ENCODE measurements at places on chromosomes 1 and 21.

DNA sequence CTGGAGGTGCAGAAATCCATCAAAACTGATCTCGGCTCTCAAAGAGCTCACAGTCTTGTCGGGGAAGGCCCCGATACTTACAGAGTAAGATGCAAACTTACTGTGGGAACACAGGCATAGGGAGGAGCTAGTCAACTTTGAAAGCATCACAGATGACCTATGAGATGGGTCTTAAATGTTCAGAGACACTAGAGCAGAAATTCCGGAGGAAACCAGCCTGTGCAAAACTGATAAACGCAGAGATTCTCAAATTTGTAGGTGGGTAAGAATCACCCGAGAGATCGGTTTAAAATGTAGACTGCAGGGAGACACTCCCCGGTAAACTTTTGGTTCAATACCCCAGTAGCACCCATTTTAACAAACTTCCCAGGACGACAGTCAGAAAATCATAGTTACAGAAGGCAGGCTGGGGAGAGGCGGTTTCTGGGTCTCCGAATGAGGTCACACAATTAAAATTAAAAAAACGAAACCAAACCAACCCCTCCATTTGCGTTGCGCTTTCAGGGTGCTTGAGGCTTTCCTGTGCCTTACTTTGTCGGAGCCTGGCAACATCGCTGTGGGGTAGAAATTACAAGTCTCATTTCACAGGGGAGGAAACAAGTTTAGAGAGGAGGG lies 755 bp upstream of the THRAP3 start:
- DNase-seq: no peak

DNA sequence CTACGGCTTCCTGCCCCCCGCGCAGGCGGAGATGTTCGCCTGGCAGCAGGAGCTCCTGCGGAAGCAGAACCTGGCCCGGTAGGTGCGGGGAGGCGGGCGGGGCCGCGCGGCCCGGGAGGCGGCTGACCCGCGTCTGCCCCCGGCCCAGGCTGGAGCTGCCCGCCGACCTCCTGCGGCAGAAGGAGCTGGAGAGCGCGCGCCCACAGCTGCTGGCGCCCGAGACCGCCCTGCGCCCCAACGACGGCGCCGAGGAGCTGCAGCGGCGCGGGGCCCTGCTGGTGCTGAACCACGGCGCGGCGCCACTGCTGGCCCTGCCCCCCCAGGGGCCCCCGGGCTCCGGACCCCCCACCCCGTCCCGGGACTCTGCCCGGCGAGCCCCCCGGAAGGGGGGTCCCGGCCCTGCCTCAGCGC lies 16.6 kb downstream of the NOC2L start:
- DNase-seq: no peak

DNA sequence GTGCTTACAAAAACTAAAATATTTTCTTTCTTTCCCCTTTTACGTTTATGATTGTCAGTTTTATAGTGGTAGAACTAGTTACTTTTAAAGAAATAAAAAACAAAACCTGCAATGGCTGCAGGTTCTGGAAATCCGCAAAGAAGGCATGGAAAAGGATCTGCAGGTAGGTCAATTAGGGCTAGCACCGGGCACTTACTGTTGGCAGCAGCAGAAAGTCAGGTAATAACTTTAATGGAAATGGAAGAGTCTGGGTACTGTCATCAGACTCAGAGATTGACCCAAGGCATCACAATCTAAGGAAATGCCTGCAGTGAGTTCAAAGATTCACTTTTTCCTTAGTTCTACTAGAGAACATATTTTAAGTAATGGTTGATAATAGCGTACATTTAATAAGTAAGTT lies 1136.3 kb upstream of the B3GALT2 start:
- DNase-seq: no peak

GRCh38 chr1:1622788-1623094 lies 7.4 kb downstream of the MIB2 start:
- DNase-seq: no peak

DNA sequence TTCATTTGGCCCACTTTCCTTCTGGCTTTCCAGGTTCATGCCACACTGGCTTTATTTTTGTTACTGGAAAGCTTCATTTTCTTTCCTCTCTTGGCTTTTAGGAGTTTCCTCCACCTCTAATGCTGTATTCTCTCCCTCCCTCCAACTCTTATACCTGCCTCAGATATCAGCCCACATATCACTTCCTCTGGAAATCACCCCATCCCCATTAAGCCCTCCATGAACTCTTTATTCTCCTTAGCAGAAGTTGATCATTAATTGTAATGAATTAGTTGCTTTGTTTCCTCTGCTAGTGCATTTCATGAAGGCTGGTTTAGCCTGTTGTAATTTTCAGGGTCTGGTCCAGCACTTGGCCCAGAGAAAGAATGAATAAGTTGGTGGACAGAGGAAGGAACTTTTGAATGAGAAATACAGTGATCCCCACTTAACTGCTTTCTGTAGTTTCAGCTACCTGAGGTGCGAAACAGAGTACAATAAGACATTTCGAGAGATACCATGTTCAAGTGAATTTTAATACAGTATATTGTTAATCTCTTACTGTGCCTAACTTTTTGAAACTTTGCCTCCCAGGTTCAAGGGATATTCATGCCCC lies 1.7 kb downstream of the SOAT1 start:
- no peak for DNase-seq

DNA sequence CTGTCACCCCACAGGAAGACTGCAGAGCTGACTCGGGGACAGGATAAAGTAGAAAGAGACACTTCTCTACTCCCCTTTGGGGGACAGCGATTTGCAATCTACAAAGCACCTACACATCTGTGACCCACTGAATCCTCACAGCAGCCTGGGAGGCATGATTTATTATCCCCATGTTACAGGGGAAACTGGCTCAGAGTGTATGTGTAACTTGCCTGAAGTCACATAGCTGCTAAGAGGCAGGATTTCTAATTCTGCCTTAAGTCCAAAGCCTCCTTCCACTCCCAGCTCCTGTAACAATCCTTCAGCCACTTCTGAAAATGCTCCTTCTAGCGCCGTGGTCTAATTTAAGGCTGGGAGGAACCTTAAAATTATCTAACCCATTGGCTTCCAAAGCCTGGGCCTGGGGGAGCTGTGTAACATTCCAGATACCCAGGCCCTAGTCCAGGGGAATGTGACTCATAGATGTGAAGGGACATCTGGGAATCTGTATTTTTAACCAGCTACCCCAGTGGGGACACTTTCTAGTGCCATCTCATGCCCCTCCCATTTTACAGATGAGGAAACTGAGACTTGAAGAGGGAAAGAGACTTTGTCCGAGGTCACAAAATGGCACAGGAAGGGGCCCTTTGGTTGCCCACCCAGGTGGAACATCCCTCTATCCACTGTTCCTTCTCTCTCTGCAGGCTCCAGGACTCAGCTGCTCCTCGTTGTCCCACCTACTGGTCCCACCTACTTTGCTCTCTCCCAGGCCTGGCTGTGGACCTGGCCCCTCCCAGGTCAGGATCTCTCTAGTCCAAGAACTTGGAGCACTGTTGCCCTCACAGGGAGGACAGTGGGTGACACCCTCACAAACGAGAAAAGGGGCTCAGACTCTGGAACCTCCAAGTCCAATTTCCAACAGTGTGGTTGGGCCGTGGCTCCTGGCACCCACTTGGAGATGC lies 48.9 kb downstream of the AHDC1 start:
- DNase-seq: no peak

GRCh38 chr1:151819976-151820623 lies 11.5 kb downstream of the RORC start:
- DNase-seq: no peak

- DNase-seq: no peak
Observed at GRCh38 chr1:87584586-87584985, 255.9 kb downstream of the LMO4 start.

GRCh38 chr1:119794876-119795240 lies 16.4 kb downstream of the REG4 start:
- DNase-seq: no peak

GRCh38 chr1:231317306-231318014 lies 20.2 kb downstream of the EXOC8 start:
- DNase-seq: no peak

- no peak for DNase-seq
Observed at GRCh38 chr1:973459-974292, 7.4 kb downstream of the PLEKHN1 start.

GRCh38 chr1:160993544-160994193 lies 27.3 kb downstream of the F11R start:
- no peak for DNase-seq

GRCh38 chr1:86409416-86410021 lies 13.4 kb upstream of the ODF2L start:
- no peak for DNase-seq

- DNase-seq: no peak
Observed at GRCh38 chr1:233971753-233972152, 67.3 kb downstream of the SLC35F3 start.

- DNase-seq: peak; percentile 15
Observed at GRCh38 chr1:74733604-74734484, 892 bp downstream of the TYW3 start.

DNA sequence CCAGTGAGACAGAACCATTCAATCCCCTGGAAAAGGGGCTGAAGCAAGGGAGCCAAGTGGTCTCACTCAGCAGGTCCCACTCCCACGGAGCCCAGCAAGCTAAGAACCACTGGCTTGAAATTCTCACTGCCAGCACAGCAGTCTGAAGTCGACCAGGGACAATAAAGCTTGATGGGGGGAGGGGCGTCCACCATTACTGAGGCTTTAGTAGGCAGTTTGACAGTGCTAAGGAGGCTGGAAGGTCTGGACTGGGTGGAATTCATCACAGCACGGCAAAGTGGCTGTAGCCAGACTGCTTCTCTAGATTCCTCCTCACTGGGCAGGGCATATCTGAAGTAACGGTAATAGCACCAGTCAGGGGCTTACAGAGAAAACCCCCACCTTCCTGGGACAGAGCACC lies 105.4 kb upstream of the GORAB start:
- DNase-seq: no peak

- no peak for DNase-seq
Observed at GRCh38 chr1:176541663-176542062, 78.7 kb downstream of the PAPPA2 start.

GRCh38 chr1:155279268-155279667 lies 2.0 kb downstream of the HCN3 start:
- DNase-seq: no peak
